ENCODE measurements at places on chromosomes 4 and X.
A peak's percentile ranks its signal among the peaks of the same experiment; 100 is the strongest.

GRCh38 chrX:103254171-103254824 is 657 bp downstream of the TCEAL8 start:
- peak; percentile 33 for DNase-seq

DNA sequence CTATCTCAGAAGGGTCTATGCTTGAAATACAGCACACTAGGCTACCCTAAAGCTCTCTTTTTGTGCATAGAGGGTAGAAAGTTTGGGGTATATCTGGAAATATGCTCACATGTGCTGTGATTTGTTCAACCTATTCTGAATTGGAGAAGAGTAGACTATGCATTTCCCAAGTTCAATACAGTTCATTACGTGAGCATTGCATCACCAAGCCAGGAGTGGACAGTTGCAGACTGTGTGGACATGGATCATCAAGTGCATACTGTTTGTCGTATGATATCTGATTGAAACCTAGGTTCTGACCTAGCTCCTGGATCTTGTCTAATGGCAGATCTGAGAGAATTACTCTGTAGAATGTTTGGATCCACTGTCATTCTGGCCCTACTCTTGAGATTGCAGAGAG is 161.1 kb downstream of the FRAS1 start:
- DNase-seq = no peak

- DNase-seq = no peak
These were observed 80.4 kb downstream of the SHROOM2 start for GRCh38 chrX:9866633-9867032.

- no peak for DNase-seq
These were observed 12.9 kb downstream of the DCTD start for GRCh38 chr4:182904211-182904761.

DNA sequence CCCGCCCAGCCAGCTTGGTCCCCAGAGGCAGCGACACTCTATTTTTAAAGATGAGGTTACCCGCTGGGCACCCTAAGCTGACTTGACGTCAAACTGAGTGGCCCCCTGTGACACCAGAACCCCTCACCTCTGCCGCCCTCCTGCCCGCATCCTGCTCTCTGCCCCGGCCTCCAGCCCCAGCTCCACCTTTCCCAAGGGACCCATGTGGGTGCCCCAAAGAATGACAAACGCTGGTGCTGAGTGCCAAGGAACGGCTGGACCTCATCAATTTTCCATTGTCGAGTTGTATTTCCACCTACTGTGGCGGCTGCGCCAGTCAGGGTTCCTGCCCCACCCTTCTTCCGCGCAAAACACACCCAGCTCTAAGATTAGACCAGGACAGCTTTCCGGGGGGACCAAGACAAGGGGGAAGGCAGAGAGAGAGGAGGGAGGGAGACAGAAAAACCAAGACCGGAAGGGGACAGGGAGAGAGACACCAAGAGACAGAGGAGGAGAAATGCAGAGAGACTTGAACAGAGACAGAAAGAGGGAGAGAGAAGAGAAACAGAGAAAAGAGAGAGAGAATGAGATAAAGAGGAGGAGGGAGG is 2.0 kb downstream of the PRKX start:
- DNase-seq = no peak

GRCh38 chr4:8694651-8695151 is 102.1 kb downstream of the CPZ start:
- no peak for DNase-seq

DNA sequence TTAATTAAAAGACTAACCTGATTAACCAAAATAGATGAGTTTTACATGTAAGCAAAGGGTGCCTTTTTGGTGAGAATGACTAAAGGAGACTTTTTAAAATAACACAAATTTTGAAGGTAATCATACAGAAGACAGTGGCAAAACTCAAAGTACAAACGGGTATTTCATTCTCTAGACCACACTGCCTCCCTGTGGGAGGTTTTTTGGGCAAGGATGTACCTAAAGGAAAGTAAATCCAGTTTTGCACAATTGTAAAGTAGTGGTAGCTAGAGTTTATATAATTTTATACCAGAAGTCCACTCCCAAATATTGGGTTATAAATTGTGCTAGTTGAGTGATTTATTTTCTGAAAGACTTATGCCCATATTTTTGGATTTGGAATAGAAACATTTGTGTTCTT is 201.0 kb downstream of the PAPSS1 start:
- no peak for DNase-seq

- DNase-seq = no peak
These were observed 15.9 kb downstream of the MMAA start for GRCh38 chr4:145635117-145635516.

- DNase-seq = peak; percentile 19
These were observed 975.8 kb downstream of the C4orf33 start for GRCh38 chr4:130071746-130072145.

- DNase-seq = no peak
These were observed 72.8 kb downstream of the MAOB start for GRCh38 chrX:43809463-43809862.

GRCh38 chrX:65985922-65986588 is 53.8 kb downstream of the VSIG4 start:
- peak; percentile 33 for DNase-seq

Data from NCI-H1436 (cell line).